RWPE2 (cell line): ENCODE measurements at places on chromosomes 7 and 10.

- no peak for DNase-seq
Measured at GRCh38 chr7:73829505-73829904, 1.3 kb upstream of the CLDN4 start.

DNA sequence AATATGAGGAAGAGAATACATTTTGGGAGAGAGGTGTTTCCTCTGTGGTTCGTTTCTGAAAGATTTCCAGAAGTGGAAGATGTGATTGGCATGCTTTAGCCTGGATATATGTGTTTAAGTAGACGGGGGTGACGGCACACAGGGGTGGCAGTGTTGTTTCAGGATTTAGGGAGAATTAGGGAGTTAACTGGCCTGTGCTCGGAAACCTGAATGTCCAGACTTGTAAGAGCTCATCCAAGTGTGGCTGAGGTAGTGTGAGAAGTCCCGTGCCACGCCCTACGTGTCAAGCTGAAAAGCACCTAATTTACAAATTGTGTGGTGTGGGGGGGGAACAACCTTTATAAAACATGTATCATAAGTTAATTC lies 1.1 kb downstream of the RALA start:
- DNase-seq: no peak

DNA sequence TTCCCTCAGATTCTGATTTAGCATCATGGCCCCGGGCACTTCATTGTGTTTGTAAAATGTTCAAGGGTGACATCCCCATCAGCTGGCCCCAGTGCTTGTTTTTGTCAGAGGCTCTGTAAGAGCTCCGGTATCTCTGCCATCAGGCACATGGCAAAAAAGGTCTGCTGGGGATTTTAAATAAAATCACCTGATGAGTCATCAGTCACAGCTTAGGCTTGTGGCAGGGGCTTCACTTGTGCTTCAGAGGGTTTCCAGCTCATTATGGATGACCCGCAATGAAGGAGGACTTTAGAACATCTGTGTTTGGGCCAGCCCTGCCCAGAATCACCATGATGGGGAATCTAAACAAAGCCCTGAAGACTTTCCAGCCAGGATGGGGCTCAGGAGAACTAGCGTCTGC lies 259.9 kb downstream of the ZEB1 start:
- DNase-seq: no peak

DNA sequence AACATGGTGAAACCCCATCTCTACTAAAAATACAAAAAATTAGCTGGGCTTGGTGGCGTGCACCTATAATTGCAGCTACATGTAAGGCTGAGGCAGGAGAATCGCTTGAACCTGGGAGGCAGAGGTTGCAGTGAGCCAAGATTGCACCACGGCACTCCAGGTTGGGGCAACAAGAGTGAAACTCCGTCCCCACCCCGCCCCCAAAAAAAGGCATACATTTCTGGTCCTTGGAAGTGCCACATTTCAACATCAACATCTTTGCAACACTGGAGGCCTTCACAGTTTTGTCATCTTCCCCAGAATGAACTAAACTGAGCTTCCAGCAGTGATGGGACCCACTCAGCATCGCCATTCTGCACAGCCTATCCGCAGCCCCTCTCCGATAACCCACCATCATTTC lies 36.6 kb downstream of the FAM53B start:
- no peak for DNase-seq

DNA sequence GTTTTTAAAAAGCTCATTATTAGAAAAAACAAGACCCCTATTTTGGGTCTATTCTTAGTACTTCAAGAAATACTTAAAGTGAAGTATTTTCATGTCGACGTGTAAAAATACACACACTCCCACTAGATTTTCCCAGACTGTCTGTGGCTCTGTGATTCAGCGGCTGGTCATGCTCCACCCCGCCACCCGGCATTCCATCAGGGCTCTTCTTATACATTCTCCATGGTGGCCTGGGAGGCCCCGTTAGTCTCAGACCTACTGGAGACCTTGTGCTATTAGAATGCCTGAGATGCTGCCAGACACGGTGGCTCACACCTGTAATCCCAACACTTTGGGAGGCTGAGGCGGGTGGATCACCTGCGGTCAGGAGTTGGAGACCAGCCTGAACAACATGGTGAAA lies 13.1 kb downstream of the TECPR1 start:
- DNase-seq: no peak

DNA sequence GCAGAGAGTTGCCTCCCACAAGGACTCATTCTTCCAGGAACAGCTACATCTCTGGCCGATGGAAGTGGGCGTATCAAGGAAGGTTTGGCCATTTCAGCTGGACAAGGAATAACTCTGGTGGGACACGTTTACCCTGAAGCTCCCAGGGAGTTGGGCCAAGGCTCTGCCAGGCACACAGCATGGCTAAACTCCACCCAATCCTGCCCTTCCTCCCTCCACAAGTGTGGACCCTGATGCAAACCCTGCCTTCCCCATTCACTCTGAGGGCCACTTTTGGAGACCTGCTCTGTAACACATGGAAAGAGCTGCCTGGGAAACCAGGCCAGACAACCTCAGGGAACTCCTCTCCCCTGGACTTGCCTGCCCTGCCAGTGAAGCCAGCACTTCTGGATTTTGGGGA lies 407.8 kb upstream of the FOXK1 start:
- no peak for DNase-seq

DNA sequence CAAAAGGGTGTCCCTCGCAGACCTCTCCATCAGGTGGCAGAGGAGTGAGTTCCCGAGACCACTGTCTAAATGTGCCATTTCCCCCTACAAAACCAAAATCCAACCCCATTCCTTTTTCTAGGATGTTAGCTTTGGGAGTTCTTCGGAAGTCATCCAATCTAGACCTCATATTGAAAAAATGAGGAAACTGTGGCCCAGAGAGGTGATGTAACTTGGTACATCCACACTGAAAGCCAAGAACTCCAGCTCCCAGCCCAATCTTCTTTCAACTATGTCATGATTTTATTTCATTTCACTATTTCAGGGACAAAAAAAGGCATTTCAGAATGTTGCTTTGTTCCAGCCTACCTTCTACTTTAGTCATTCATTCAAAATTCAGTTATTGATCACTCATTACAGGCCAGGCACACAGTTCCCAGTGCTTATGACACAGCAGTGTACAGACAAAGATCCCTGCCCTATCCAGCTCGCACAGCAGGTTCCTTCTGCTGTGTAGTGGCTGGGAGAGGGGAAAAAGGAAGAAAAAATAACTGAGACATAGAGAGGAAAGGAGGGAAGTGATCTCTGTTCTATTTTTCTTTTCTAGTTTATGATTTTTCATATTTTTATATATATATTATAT lies 35.8 kb downstream of the SCRN1 start:
- no peak for DNase-seq

DNA sequence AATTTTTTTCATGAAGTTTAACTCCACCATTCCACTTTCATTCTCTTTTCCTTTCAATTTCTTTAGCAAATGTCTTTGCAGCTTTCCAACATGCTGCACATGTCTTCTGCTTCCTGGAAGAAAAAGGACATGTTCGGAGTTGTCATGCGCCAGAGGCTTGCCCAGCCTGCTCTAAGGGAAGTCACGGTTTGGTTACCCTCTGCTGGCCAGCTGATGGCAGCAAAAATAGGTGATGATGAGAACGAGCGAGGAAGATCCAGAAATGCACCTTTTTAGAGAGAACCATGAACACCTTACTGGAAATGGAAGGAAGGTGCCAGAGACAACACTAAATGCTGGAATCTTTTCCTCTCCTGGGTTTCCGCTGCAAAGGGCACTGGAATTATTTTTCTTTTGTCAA lies 4.9 kb upstream of the ZSCAN21 start:
- DNase-seq: no peak

DNA sequence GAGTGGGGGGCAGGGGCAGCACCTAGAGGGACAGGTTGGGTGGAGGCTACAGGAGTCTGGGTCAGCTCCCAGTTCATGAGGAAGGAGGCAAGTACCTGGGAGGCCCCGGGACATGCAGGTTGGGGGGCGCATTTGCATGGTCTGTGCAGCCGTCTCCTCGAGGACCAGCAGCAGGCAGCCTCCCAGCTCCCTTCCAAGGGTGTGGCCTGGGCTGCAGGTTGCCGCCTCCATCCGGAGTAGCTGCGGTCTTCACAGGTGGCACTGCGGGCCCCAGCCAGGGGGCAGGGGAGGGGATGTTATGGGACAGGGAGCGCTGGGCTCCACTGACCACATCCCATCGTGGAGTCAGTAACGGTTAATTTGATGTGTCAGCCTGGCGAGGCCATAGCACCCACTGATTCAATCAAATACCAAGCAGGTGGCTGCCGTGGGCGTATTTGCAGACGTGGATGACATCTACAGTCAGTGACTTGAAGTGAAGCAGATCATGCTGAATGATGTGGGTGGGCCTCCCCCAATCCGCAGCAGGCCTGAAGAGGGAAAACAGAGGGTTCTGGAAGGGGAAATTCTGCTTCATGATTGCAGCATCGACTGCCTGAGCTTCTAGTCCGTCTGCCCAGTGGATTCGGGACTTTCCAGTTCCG lies 81.6 kb downstream of the PRKAG2 start:
- DNase-seq: no peak

GRCh38 chr10:27643301-27643700 lies 102.3 kb downstream of the MKX start:
- no peak for DNase-seq

- DNase-seq: no peak
Measured at GRCh38 chr7:143433759-143434158, 9.5 kb upstream of the TAS2R60 start.

- no peak for DNase-seq
Measured at GRCh38 chr7:55878691-55879090, 8.6 kb upstream of the ZNF713 start.

- DNase-seq: no peak
Measured at GRCh38 chr7:155644971-155645509, 579 bp downstream of the RBM33 start.

DNA sequence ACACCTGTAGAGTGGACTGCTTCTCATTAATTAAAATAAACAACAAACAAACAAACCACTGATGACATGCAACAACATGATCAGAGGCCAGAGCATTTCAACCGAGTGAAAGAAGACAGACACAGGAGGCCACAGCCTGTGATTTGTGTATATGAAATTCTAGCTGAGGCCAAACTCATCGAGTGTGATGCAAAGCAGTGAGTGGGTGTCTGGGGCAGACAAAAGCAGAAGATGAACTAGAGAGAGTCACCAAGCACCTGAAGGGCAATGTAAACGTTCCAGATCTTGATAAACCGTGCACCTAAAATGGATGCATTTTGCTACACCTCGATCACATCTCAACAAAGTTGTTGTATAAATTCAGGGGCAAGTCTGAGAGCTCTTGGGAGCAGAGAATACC lies 108.4 kb downstream of the KLF6 start:
- no peak for DNase-seq

GRCh38 chr10:48749254-48749787 lies 64.6 kb downstream of the WDFY4 start:
- no peak for DNase-seq

DNA sequence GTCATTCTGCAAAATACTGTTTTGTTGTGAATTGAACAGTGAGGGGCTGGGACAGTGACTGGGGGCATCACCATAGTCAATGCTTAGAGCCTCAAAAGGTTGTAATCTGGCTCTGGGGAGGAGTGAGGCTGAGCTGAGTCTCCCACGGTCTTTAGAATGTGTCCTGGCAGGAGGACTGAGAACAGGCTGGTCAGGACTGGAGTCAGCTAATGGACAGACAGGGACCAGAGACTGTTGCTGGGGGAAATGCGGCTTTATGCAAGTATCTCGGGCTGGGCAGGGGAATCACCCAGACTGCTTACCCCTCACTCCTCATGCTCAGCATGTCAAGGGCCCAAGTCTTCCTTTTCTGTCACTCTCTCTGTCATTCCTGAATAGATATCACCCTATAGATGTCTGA lies 346.5 kb downstream of the TYW1 start:
- no peak for DNase-seq

DNA sequence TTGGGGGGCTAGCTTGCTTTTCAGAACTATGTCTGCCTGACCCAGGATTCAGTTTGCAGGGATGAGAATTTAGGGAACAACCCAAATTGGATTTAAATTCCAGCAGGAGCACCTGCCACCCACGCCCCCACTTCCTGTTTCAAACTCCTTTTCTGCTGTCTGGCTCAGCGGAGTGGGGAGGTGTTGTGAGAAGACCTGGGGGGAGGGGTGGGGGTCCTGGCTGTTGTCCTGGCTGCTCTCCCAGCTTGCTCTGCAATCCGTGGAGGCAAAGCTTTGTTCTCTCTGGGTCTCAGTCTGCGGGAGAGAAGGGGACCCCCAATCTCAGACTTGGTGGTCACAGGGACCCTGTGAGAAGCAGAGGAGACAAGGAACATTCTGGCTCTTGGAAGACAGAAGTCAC lies 799 bp downstream of the KCNK18 start:
- DNase-seq: no peak

GRCh38 chr7:54416678-54417077 lies 125.5 kb upstream of the VSTM2A start:
- DNase-seq: no peak

- DNase-seq: no peak
Measured at GRCh38 chr7:117982071-117983055, 109.1 kb upstream of the CTTNBP2 start.

DNA sequence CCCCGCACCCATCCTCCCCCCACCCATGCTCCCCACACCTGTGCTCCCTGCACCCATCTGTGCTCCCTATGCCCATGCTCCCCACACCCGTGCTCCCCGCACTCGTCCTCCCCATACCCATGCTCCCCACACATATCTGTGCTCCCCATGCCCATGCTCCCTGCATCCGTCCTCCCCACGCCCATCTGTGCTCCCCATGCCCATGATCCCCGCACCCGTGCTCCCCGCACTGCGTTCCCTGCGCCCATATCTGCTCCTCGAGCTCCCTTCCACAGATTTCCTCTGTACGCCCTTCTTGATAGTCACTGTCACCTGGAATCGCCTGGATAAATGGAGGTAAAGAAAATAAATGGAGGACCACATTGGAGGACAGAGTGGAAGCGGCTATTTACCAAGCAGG lies 9.9 kb downstream of the DIP2C start:
- DNase-seq: no peak

GRCh38 chr7:5452937-5453540 lies 29.4 kb upstream of the TNRC18 start:
- no peak for DNase-seq

- DNase-seq: no peak
Measured at GRCh38 chr7:15753887-15754579, 67.5 kb upstream of the MEOX2 start.

GRCh38 chr7:23334482-23335056 lies 35.4 kb downstream of the MALSU1 start:
- DNase-seq: peak; percentile 84

DNA sequence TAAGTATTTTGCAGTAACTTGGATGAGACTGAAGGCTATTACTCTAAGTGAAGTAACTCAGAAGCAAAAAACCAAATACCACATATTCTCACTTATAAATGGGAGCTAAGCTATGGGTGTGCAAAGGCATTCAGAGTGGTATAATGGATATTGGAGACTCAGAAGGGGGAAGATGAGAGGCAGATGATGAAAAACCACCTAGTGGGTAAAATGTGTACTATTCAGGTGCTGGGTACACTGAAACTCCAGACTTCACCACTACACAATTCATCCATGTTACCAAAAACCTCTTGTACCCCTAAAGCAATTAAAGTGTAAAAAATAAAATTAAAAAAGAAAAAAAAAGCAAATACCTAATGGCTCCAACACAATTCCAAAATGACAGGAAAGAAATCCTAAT lies 351.7 kb downstream of the NXPH1 start:
- no peak for DNase-seq

GRCh38 chr10:114404171-114405010 lies at the start of gene AFAP1L2:
Gene AFAP1L2, minus strand, starts transcription at chr10:114404502. Its CDS starts 47 bp downstream, at chr10:114404455.
- DNase-seq: no peak

- no peak for DNase-seq
Measured at GRCh38 chr7:47418601-47419309, 163.2 kb downstream of the TNS3 start.

- DNase-seq: no peak
Measured at GRCh38 chr7:116209561-116210070, 723 bp upstream of the TES start.

- DNase-seq: no peak
Measured at GRCh38 chr10:6756716-6757115, 176.6 kb upstream of the PRKCQ start.
